CD4-positive, alpha-beta T cell treated with Interleukin-1 beta for 1 hour (primary cell): ENCODE measurements at places on chromosomes 5 and 9.

DNA sequence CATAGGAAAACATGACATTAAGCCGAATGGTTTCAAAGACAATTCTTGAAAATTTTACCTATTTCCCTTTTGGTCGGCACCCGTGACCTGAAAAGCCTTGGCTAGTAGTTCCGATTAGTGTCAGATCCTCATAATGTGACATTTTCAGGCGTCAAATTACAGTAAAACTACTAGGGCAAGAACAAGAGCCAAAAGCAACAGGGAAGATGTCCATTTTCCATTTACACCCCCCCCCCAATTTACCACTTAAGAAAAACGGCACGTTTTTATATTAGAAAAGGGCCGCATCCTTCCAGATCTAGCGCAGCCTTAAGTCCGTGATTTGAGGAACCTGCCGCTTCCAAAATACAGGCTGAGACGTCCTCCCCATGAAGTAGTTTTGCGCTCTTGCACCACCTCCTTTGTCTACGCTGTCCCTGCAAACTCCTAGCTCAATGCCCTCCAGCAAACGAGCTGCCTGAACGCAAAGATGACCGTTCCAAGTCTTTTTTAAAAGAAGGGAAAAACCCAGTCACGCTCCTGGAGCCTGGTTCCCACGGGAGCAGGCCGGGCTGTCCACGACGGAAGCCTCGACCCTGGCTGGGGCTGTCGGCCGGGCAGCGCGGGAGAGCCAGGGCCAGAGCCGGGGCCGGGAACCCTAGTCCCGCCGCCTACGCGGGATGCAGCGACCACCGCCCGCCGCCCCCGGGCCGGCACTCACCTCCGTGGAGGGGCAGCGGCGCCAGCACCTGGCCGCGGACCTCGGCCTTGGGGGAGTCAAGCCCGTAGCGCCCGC is 616 bp downstream of the RNF130 start:
- DNase-seq, result no peak

- no peak for DNase-seq
These were observed 61.4 kb downstream of the PSMB7 start for GRCh38 chr9:124353811-124354274.

DNA sequence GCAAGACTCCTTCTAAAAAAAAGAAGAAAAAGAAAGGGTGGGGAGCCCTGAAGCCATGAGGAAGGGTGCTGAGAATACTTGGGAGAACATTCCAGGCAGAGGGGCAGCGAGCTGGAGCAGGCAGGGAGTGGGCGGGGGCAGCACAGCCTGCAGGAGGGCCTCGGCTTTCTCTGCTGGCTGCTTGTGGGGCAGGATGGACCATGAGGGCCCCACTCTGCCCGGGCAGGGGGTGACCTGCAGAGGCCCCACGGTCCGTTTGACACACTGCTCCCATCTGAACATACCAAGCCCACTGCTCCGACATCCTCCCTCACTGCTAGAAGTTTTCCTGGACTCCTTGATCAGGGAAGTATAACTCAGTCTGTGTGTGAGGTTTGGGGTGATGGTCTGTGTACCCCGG is 11.7 kb upstream of the NUP214 start:
- DNase-seq, result no peak

- DNase-seq, result no peak
These were observed 78.5 kb downstream of the CACNA1B start for GRCh38 chr9:137956039-137956438.

GRCh38 chr5:22460189-22460588 is 393.0 kb downstream of the CDH12 start:
- no peak for DNase-seq

DNA sequence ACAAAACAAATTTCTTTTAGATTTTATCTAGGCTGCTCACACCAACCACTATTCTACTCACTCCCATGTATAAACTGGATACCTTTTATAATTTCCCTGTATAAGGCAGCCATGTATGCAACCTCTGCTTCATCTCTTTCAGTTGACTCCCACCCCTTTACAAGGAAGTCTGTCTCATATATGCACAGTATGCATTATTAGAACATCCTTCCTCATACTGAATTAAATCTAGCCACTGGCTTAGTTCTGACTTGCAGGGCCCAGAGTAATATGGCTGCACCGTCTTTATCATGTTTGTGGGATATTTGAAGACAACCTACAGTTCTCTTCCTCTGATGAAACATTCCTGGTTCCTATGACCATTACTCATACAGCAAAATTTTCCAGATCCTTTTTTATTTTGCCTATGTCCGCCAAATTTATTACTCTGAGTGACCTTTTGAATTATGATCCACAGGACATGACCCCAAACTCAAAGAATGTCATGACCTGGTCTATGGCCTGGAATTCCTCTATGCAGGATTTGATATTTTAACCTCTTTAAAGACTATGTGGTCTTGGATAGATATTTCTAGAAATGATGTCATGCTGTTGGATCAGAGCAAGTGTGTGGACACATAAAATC is 76.6 kb upstream of the ITGA1 start:
- DNase-seq, result no peak

GRCh38 chr5:158039441-158039840 is 180.5 kb upstream of the CLINT1 start:
- DNase-seq, result no peak

DNA sequence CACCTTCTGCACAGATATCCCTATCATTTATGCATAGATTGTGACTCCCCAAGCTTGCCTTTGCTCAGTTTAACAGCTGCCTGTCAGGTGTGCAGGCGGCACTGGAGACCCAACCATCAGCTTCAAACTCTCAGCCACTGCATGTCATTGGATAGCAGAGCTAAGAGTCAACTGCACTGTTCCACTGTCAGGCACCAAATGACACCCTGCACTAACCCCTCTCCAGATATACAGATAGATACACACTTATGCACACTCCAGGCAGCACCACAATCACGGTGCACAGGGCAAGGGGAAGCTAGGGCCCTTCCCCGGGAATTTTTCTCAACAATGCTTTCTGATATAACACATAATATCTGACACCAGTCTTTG is 142.3 kb downstream of the BNC2 start:
- DNase-seq, result no peak

DNA sequence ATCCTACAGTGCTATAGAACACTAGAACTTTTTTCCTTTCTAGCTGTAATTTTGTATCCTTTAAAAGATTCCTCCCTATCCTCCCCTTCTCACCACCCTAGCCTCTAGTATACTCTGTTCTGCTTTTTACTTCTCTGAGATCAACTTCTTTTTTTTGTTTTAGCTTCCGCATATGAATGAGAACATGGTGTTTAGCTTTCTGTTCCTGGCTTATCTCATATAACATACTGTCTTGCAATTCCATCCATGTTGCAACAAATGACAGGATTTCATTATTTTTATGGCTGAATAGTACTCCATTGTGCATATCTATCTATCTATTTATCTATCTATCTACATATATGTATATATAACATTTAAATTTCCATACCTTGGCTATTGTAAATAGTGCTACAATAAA is 126.0 kb upstream of the MAN2A1 start:
- DNase-seq, result no peak

DNA sequence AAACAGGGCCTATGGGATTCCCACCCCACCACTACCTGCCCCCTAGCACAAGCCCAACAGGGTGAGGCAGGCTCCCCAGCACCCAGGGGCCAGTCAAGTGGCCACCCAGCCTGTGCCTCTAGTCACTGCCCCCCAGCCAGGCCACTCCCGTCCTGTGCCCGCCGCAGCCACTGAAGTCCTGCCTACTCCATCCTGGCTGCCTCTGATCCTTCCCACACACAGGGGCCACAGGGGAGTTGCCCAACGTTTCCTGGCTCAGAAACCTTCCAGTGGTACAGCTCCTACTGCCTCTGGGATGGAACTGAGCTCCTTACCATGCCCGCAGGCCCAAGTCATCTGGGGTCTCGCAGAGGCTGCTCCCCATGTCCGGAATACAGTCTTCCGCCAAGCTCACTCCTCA is 70.2 kb upstream of the STXBP1 start:
- no peak for DNase-seq

DNA sequence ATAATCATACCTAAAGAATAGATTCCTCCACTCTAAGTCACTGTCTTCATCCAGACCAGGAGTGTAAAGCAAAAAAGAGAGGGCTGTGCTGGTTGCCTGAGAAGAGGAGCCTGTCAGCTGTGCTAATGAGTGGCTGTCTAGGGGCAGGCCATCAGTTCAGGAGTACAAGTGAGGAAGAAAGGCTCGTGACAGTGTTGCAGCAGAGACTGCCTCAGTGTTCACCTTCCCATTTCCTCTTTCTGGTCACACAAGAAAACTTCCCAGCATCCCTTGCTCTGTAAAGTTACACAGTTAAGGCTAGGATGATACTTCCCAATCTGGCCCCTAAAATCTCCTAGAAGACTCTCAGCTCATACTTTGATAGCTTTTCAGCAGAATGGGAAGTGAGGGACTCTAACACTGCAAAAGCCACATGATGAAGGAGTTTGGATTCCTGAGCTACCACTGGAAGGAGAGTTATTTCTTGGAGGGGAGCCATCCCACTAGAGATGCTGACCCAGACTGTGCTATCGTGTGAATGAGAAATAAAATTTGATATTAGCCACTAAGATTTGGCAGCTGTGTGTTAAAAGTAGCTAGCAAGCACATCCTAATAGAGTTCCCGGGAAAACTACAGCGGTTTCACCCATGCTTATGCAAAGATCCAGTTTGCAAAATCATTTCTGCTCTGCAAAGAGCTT is 67.1 kb downstream of the ADAMTS12 start:
- DNase-seq, result no peak

DNA sequence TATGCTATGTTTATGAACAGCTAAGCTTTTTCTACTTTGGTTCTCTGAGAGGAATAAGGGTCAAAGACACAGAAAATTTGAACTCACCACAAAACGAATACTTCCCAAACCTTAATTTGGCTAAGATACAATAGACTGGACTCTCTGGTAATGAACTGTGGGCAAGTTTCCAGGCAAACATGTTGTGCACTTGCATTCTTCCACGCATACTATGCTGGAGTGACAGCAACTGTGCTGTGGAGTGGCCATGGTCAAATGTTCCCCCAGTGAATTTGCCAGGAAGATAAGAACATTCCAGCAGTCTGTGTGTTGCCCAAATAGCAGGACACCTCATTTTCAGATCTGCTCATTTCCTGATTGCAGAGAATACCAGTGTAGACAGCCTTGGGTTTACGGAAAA is 275.3 kb upstream of the IL12B start:
- DNase-seq, result no peak

DNA sequence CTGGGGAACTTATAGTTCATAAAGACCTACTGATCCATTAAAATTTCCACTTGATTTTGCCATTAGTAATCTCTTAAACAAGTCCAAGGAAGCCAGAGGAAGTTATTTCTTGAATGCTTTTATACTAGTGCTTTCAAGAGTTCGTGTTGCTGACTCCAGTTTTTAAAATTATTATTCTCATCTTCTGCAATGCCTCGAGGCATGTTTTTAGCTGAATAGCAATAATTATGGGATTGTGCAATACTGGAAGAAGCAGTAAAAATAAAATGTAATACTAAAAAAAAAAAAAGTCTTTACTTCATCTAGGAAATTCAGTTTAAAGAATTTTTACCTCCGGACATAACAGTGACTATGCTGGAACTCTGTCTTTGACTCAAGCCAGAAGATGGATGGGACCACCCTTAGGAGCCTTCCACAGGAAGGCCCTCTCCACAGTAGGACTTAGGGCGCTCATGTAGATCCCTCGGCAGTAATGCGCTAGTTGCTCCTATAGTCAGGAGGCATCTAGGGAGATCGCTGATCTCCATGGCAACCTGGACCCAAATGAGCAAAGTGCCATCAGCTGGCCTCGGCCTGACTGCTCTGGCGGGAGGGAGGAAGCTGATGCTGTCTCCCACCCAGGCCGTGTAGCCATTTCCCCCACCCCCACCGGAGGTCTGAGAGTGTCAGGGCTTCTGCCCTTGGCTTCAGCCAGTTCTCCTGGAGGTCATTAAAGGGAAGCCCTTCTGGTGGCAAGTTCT is 56.7 kb downstream of the DAPK1 start:
- DNase-seq, result no peak

- no peak for DNase-seq
These were observed 89.4 kb downstream of the RGS7BP start for GRCh38 chr5:64595031-64595855.

GRCh38 chr5:132267931-132268768 is 10.7 kb downstream of the PDLIM4 start:
- no peak for DNase-seq

DNA sequence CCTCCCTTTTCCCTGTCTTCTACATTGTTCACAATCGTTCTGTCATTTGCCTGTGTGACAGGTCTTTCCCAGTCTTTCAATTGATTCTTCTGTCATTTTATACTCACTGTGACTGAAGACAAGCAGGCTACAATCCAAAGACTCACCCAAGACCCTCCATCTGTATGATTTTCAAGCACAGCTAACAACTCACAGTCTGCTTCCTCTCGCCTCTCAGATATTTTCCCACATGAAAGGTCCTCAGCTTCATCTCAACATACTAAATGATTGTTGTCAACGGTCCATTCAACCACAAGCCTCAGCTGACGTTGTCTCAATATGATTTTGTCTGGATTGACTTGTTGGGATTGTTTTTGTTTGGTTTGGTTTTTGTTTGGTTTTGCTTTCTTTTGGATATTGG is 346.5 kb downstream of the NFIB start:
- no peak for DNase-seq

DNA sequence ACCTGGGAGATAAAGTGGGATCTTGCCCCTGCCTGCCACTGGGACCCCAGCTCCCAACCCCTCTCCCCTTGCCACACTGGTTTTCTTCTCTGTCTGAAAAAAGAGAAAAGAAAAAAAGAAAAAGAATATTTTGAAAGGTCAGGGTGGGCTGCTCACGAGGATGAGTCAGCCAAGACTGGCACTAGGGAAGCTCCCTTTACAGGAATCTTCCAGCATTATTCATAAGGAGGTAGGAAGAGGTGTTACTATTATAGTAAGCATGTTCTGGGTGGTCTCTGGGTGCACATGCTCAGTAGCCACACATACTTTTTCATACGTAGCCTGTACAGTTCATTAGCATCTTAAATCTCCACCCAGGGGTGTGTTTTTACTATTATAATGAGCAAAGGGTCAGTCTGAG is 46.8 kb upstream of the HAND1 start:
- no peak for DNase-seq

GRCh38 chr9:69569738-69570451 is 102.3 kb downstream of the APBA1 start:
- DNase-seq, result no peak

GRCh38 chr9:20512636-20513035 is 109.7 kb downstream of the MLLT3 start:
- no peak for DNase-seq

DNA sequence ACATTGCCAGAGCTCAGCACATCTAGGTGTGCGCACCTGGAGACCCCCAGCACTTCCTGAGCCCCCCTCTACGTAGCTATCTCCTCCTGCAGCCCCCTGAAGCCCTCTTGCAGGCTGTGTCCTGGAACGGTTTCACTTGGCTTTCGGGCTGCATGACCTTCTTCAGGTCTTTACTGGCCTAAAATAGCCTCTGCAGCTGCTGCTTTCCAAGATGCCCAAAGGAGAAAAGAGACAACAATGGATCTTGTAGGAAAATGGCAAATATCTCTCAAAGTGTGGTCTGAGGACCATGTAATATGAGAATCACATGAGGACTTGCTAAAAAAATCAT is 6.6 kb upstream of the ERMP1 start:
- DNase-seq, result no peak

DNA sequence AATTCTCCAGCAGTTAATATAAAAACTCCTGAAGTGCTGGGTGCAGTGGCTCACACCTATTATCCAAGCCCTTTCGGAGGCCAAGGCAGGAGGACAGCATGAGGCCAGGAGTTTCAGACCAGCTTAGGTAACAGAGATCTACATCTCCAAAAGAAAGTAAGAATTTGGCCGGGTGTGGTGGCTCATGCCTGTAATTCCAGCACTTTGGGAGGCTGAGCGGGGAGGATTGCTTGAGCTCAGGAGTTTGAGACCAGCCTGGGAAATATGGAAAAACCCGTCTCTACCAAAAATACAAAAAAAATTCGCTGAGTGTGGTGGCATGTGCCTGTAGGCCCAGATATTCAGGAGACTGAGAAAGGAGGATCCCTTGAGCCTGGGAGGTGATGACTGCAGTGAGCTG is 6.7 kb upstream of the GPBP1 start:
- DNase-seq, result no peak
